ENCODE measurements at places on chromosomes 16 and 17.

- no peak for DNase-seq
Measured at GRCh38 chr17:49694847-49695697, 12.7 kb downstream of the SLC35B1 start.

DNA sequence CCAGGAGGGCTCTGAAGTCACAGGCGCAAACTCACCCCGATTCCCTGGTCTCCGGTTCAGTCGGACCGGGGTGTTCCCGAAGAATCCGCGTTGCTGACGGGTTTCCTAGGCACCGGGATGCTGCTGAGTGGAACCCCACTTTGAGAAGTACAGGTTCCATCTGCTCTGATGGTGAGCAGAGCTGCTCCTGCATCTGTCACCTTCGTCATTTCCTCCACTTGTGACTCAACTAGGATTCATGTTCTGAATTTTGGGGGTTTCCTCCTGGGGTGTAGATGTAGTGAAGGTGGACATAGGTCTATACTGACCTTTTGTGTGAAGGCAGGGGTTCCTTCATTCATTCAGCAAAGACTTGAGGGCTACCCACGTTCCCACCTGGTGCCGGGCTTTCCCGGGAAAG lies 25.0 kb downstream of the LGALS3BP start:
- no peak for DNase-seq

- no peak for DNase-seq
Measured at GRCh38 chr16:85313526-85314301, 201.4 kb upstream of the CIBAR2 start.

DNA sequence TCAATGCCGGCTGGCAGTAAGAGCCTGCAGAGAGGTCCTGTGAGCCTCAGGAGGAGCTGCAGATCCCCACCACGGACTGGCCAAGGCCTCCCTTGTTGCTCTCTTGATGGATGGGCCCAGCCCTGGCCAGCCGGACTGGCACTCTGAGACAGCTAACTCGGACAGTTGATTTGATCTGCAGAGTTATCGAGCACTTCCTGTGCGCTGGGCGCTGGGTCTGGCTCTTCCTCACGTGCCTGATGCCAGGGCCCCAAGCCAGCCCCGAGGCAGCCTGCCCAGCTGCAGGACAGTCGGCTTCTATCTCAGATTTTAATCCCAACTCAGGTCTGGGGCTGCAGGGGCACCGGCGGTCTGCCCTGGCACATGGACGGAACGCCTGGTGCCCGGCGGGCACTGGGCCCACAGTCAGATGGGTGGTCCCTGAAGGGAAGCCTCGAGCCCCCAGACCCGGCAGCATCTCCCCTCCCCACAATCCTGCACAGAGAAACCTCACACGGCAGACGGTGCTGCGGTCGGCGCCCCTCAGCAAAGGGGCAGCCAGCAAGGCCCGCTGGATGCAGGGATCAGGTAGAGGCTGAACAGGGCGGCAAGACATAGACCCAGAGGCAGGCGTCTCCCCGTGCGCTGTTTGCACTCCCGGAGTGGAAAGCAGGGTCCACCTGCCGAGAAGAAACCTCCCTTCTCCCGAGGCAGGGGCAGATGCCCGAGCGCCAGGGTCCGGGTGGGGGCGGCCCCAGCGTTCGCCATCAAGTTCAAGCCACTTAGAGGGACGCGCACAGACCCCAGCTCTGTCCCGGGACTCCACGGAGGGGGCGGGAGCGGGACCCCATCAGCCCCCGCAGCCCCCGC lies 34.0 kb downstream of the TIMM22 start:
- DNase-seq: no peak

DNA sequence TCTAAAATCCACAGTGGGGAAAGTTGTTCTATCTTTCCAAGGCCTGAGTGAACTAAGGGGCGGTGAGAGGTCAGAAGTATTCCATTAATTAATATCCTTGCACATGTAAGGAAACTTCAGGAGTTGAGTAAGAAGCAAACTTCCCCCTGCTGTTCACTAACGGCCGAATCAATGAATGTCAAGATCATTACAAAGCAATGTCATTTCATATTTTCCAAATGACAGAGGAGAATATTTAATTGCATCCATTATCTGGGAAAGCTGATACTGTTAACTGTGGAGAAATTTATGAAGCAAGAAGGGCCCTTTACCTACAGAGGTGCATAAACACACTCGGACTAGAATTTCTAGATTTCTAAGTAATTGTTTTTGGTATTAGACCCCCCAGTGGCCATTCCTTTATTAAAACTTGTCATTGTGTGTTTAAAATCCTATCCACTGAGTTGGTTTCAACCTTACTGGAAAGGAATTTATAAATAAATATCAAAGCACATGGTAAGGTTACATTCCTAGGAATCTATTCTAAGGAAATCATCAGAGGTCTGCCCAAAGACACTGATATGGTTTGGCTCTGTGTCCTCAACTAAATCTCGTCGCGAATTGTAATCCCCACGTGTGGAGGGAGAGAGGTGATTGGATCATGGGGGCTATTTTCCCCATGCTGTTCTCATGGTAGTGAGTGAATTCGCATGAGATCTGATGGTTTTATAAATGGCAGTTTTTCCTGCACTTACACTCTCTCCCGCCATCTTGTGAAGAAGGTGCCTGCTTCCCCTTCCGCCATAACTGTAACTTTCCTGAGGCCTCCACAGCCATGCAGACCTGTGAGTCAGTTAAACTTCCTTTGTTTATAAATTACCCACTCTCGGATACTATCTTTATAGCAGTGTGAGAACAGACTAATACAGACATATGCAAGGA lies 20.4 kb upstream of the SMURF2 start:
- no peak for DNase-seq

GRCh38 chr17:47660064-47660492 lies 10.4 kb downstream of the KPNB1 start:
- DNase-seq: no peak

DNA sequence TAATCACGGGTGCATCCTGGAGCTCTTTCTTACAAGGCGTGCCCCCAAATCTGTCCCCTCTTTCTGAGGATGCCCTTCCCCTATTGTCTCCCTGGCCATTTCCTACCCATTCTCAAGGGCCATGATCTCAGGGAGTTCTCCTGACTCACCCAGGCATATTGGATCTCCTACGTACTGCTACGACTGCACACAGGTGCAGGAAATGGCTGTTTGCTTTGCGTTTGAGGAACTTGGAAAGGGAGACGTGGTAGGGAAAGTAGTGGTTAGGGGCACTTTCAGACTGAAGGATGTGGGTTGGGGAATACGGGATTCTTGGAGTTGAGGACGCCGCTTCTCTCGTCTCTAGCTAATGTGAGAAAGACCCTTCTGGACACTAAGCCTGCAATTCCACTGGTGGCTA lies 18.7 kb upstream of the MEOX1 start:
- no peak for DNase-seq

DNA sequence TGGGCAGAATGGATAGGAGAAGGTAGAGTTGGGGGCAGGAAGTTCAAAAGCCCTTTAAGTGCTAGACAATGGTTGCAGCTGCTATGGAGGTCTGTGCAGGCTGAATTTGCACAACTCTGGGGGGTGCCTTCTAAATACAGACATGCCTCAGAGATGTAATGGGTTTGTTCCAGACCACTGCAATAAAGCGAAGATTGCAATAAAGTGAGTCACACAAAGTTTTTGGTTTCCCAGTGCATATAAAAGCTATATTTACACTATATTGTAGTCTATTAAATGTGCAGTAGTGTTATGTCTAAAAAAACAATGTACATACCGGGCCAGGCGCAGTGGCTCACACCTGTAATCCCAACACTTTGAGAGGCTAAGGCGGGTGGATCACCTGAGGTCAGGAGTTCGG lies 60.5 kb upstream of the MYOCD start:
- no peak for DNase-seq

DNA sequence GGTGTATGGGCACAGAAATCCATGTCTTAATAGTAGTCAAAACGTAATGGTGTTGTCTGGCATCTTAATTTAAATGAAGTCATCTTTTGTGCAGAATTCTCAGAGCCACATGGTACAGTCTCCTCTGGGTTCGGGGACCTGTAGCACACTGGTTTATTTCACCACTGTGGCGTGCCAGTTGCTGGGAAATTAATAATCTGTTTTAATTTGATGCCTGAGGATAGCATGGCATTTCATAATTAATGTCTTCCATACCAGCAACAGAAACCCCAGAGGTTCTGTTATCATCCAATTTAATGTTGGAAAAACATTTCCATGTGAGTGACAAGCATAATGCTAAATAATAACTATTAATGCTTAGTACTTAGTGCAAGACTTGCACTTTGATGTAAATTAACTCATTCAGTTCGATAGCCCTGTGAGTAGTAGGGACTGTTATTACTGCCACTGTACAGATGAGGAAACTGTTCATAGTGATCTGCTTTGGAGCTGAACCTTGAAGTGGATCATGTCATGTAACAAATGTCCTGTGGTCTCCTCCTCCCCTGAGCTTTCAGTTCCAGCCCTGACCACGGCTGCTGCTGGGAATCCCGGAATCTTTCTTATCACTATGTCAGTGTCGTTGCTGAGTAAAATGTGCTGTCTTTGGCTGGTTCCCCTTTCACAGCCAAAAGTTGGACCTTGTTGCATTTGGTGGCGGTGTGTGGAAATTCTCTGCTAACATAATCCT lies 51.2 kb downstream of the SNX29 start:
- no peak for DNase-seq

DNA sequence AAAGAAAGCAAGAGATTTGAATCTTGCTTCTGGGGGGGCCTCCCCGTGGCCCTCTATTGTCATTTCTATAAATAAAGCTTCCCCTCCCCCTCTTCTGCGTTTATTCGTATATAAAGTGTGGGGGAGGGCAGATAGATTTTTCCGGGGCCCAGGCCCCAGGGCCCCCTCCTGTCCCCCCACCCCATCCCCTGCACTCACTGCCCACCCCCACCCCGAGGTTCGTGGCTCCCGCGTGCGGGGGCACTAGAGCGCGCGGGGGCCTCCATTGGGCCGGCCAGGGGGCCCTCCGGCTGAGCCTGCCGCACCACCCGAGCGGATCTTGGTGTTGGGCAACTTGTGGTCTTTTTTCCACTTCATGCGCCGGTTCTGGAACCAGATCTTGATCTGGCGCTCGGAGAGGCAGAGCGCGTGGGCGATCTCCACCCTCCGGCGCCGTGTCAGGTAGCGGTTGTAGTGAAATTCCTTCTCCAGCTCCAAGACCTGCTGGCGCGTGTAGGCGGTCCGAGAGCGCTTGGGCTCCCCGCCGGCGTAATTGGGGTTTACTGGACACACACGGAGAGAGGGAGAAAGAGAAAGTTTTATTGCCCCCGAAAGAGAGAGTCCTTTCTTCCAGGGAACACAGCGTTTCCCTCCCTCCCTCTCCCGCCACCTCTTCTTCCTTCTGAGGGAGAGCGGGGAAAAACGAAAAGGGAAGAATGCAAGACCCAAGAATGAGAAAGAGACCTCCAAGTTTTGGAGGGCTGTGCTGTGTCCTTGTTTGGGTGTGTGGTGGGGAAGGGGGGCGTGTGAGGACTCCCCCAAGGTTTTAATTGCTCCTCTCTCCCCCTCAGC lies 1.5 kb downstream of the HOXB4 start:
- DNase-seq: no peak
